WTC11 (cell line): ENCODE measurements at places on chromosomes 5 and 9. TPM values are rescaled to one million over a fixed set of nuclear protein-coding genes. Genes with fewer than 3 reads are reported as not detected.
A peak's percentile ranks its signal among the peaks of the same experiment; 100 is the strongest.

GPR151 gene
- not detected in 3 replicates for total RNA-seq

- no peak for DNase-seq
These were observed 62.5 kb downstream of the EXOSC2 start for GRCh38 chr9:130756037-130756436.

DNA sequence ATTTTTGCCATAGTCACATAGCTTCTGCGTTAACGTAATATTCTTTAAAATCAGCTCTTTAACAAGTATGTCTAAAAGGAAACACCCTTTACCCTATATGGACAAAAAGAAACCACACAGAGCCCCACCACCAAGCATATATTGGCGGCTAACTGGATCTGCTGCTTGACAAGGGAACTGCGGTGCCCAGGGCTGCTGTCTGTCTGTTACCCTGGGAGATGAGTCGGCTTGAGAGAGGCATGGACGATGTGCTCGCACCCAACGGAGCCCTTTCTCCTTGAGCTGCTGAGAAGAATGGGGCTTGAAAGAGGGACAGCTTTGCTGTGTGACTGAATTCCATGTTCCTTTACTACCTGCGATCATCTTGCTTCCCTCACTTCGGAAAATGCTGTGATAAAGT, 158.6 kb upstream of the SHB start:
- DNase-seq: no peak

GRCh38 chr5:160272889-160273288, 39.5 kb downstream of the CCNJL start:
- DNase-seq: no peak

DNA sequence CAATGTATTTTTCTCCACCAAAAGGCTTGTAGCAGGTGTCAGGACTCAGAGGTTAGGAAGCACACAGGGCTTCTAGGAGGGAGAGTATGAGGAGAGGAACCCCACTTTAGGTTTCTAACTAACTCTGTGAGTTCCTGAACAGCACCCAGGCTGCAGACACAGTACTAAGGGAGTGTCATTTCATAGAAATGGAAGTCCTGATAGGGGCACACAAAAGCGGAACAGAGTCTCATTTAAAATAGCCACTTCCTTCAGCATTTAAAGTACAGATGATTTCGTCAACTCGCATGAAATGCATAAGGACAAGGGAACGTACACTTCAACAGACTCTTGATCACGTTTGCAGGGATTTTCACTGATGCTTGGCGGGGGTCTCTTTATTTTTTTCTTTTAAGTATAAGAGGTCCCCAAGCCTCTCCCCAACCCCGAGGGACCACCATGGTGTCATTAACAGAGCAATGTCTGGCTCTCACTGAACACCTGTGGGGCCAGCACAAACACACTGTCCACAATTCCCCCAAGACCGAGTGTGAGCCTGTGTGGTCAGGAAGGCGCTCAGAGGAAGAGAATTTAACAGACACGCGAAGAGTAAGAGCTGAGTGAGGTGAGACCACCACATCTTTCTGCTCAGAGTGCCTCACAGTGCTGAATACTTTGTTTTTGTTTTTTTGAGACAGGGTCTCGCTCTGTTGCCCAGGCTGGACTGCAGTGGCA, 82.3 kb downstream of the SECISBP2 start:
- no peak for DNase-seq

- no peak for DNase-seq
These were observed 5.7 kb upstream of the BRD3 start for GRCh38 chr9:134073500-134073899.

- DNase-seq: no peak
These were observed 215.7 kb downstream of the ARL15 start for GRCh38 chr5:54094706-54095105.

SOHLH1 gene
- not detected in 3 replicates for total RNA-seq

DNA sequence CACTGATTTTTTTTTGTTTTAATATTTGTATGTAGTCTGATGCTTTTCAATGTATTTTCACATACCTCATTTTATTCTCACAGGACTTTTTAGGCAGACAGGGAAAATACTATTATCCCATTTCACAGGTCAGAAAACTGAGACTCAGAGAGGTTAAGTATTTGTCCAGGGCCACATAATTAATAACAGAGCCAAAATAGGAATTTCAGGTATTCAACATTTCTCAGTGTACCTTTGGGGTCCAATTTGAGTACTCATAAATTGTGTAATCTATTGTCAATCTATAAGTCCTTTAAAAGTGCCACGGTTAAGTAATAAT, 120.7 kb upstream of the GRHPR start:
- DNase-seq: no peak

SHB gene
- 9.5 to 12.2 TPM (median 10.6 TPM) in 3 replicates for total RNA-seq

DNA sequence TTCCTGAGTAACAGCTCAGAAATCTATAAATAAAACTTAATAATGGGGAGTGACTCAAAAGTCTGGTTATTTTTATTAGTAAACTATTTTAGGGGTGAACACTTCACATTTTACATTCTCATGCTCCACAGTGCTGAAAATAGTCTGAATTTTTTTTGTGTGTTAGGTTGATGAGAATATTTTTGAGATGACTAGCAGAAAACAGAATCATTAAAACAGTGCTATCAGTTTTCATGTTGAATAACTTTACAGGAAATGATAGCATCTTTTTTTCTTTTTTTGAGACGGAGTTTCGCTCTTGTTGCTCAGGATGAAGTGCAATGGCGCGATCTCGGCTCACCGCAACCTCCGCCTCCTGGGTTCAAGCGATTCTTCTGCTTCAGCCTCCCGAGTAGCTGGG, 60.3 kb downstream of the TMC1 start:
- no peak for DNase-seq

ABCA2 gene
- total RNA-seq: 19.2 to 28.3 TPM (median 25.9 TPM) in 3 replicates

GRXCR2 gene
- total RNA-seq: not detected in 3 replicates

CDHR2 gene
- total RNA-seq: 0.44 to 1.1 TPM (median 0.63 TPM) in 3 replicates

GRCh38 chr5:58717303-58718007, 134.6 kb downstream of the RAB3C start:
- DNase-seq: no peak

DNA sequence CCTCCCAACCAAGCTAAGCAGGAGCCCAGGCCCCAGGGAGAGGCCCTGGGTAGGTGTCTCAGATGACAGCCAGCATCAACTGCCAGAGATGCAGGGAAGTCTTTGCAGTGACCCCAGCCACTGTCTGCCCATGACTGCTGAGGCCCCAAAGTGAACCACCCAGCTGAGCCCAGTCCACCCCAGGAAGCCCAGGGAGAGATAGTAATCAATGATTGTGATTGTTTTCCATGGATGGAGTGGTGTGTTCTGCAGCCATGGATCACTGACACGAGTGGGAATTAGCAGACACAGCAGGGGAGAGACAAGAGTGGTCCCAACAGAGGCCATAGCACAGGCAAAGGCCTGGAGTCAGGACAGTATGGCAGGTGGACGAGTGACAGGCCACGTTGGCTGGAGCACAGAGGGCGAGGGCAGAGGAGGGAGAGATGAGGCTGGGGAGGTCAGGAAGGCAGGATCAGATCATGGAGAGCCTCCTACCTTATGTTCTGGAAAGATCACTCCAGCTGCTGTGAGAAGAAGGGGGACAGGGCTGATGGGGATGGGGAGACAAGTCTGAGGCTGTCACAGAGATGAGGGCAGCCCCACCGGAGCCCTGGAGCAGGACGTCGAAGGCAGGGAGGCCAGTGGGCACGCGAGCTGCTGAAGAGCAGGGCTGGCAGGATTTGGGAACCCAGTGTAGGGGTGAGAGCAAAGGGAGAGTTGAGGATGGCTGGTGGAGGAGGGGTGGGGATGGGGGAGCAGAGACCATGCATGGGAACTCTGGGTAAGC, 14.5 kb downstream of the ABO start:
- no peak for DNase-seq

- no peak for DNase-seq
These were observed 665.0 kb downstream of the NR2F1-AS1 start for GRCh38 chr5:92916036-92916435.

ABO gene
- total RNA-seq: 0.15 to 0.39 TPM (median 0.25 TPM) in 3 replicates

- DNase-seq: no peak
These were observed 69.8 kb downstream of the DOCK2 start for GRCh38 chr5:169706758-169707450.

CRHBP gene
- not detected in 3 replicates for total RNA-seq

GRCh38 chr5:156124708-156125107, 202.3 kb upstream of the SGCD start:
- no peak for DNase-seq

CTSL gene
- total RNA-seq: 33.0 to 39.7 TPM (median 33.4 TPM) in 3 replicates

GRCh38 chr5:53083927-53084326, 25.6 kb downstream of the MOCS2 start:
- DNase-seq: no peak

DNA sequence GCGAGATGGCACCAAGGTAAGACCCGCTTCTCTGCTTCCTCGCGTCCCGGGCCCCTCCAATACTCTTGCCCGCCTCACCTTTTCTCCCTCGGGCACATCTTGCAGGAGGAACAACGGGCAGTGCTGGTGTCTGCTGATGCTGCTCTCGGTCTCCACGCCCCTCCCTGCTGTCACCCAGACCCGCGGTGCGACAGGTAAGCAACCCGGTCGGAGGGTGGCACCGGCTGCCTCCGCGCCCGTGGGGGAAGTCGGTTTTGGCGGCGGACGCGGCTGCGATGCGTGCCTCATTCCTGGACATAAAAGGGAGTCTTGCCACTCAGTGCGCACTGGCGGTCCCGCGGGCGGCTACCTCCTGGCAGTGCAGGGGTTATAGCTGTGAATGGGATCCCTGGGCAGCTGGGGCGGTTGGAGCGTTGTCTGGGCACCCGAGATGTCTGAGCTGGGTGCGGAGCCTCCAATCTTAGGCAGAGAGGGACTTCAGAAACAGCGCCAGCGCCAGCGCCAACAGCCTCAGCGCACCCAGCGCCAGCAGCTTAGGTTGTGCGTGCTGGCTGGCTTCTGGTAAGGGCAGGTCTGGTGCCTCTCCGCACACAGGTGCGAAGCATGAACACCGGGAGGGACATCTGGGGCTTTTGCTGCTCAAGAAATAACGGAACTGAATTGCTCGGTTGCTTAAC, 488 bp downstream of the COL15A1 start:
- DNase-seq: peak; percentile 53

PLEKHG4B gene
- total RNA-seq: 51.4 to 53.0 TPM (median 52.1 TPM) in 3 replicates

GRCh38 chr9:137319011-137319738, 17.1 kb upstream of the NRARP start:
- DNase-seq: peak; percentile 71

DNA sequence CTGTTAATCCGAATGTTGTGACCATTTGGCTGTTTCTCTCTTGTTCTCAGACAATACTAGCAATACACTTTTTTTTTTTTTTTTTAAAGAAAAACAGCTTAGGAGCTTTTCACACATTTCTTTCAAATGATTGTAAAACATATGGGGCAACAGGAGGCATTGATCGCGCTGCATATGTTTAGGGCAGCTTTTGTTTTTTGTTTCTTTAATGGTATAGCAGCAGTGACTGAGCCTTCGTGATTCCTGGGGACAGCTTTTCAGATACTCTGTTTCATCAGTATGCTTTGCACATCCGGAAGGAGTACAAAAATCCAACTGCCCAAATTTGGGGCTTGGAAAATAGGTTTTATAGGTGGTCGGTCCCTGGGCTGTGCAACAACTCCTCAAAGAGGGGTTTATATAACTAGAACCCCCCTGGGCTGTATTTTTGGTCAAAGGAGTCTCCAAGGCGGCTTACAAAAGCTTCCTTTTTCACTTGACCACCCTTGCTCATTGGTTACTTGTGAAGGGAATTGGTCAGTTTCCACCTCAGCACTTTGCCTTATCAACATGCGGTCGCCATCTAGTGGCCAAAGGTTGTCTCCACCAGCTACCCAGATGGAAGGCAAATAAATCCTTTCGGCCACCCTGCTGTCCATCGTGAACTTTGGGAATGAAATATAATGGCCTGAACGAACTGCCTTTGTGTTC, 91.8 kb downstream of the PDE6A start:
- DNase-seq: peak; percentile 82
